ENCODE measurements at places on chromosomes 12 and 14.

- no peak for DNase-seq
These were observed 42.5 kb upstream of the CATSPERB start for GRCh38 chr14:91774140-91775096.

GRCh38 chr14:102900631-102901571, 21.6 kb upstream of the AMN start:
- no peak for DNase-seq

GRCh38 chr12:54983536-54984101, 943 bp downstream of the TESPA1 start:
- no peak for DNase-seq

- DNase-seq = no peak
These were observed 36.9 kb upstream of the AP4S1 start for GRCh38 chr14:30988509-30988908.

DNA sequence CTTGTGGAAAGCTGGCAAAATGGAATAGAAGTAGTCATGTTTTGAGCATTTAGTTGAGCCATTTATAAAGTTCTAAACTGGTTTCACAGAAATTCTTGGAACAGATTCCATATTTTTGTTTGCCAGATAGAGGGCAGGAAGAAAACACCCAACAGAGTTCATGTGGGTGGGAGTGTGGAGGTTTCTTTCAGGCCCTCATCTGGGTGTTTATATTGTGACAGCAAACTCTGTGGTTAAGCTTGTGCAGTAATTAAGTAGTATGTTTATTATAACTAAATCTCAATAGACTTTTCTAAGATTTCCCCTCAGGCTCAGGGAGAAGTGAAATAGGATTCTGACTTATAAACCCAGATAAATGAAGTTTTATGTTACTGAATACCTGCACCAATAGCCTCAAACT, 57.4 kb downstream of the SPPL3 start:
- no peak for DNase-seq

GRCh38 chr14:72495668-72496067, 398.2 kb downstream of the DPF3 start:
- DNase-seq = no peak

DNA sequence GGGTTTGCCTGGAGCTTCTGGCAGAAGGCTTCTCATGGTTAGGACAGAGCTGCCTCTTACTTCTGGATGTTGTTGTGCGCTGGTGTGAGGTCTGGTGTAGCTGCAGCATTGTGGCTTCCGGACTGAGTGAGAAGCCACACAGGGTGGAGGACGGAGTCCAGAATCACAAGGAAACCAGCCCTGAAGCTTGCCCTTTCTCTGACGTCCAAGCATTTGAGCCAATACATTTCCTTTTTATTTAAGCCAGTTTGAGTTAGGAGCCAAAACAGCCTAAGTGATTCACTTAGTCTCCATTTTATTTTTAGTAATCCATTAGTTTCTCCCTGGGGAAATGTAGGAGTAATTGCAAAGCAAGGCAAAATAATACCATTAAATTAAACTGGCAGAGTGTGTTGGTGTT, 402.4 kb upstream of the RGS6 start:
- DNase-seq = no peak

- no peak for DNase-seq
These were observed 63.6 kb upstream of the SRSF5 start for GRCh38 chr14:69703047-69704039.

DNA sequence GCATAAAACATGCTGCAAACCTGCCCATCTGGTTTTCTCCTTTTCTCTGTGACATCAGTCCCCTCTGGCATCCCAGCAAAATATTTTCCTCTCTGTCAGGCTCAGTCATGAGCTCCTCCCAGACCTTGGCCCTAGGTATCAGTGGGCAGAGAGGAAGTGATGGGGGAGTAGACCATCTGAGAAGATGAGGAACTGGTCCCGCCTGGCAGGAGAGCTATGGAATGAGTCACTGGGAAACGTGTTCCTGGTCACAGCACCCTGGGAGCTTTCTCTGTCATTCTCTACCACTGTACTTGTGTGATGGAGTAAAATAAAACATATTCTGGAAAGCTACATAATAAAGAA, 5.0 kb upstream of the SRSF9 start:
- peak; percentile 41 for DNase-seq

GRCh38 chr14:103143506-103143905, 20.2 kb downstream of the TNFAIP2 start:
- DNase-seq = no peak

Data from Caco-2 (cell line).